ENCODE measurements at places on chromosomes 6 and 20.

DNA sequence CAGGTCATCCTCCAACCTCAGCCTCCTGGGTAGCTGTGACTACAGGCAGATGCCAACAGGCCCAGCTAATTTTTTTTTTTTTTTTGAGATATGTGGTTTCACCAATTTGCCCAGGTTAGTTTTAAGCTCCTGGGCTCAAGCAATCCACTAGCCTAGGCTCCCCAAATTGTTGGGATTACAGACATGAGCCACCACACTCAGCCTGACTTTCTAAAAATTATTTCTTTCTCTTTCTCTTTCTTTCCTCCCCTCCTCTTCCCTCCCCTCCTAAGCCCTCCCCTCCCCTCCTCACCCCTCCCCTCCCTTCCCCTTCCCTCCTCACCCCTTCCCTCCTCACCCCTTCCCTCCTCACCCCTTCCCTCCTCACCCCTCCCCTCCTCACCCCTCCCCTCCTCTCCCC lies 127.3 kb downstream of the BTBD3 start:
- no peak for DNase-seq

DNA sequence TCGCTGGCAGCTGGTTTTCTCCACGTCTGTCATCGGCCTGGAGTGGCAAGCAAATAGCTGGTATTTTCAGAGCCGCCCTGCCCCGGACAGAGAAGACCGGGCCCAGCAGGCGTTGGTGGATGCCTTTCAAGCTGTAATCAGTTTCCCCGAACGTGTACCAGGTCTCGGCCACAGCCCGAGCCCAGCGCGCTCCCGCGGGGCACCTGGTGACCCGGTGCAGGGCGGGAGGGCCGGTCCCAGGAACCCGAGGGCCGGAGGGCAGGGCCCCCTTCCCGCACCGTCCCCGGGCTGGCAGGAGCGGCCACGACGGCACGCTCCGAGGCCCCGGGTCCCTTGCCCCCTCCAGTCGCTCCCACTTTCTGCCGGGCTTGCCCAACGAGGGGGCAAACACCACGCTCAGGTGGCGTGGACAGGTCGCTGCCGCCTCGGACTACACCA lies 348 bp upstream of the PYGB start:
- DNase-seq, result no peak

DNA sequence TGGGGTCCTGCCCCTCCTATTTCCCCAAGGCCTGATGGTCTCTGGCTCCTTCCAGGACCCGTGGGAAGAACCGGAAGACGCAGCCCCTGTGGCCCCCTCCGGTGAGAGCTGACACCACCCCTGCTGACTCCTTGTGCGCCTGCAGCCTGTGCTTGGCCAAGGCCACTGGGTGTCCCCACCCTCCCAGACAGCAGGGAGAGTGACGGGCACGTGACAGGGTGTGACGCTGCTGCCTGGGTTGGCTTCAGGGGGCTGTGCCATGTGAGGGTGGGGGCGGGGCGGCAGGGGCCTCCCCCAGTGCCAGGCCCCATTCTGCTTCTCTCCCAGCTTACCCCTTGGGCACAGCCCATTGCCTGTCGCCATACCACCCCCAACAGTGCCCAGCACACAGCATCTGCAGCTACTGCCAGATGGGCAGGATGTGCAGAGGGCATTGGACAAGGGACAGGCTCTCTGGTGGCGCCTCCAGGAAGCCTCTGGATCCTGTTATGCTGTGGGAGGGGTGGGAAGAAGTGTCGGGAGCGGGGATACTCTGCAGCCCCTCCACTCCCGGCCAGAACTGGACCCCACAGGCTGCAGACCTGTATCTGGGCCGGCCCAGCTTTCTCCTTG lies 2.9 kb downstream of the BIRC7 start:
- DNase-seq, result no peak

DNA sequence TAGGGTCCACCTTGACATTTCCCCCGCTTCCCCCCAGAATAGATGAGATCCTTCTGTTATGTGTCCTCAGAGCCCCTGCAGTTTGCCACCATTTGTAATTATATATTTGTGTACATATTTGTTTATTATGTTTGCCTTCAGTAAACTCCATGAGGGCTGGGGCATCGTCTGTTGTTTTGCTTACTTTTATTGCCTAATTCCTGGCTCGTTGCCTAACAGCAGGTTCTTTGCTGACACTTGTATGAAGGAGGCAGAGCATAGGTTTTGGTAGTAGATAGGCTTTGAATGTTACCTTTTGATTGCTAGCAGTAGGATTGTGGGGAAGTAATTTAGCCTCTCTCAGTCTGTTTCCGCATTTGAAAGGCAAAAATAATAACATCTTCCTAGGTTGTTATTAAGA lies 9.9 kb downstream of the MAP3K4 start:
- DNase-seq, result no peak

DNA sequence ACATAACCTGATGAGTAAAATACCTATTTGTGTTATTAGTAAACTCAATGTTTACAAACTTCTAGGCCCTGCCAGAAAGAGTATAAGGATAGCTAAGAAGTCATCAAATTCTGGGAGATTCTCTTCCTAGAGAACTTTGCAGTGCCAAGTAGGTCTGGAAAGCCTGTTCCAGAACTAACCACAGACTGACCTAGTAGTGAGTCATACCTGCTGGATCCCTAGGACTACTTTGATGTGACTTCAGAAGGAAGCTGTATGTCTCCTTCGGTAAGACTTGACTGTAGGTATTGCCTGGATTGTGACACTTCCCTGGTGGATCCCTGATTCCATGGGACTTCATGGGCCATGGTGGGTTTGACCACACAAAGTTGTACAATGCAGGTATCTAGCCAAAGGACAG lies 131.7 kb downstream of the DNAH8 start:
- DNase-seq, result peak; percentile 21

DNA sequence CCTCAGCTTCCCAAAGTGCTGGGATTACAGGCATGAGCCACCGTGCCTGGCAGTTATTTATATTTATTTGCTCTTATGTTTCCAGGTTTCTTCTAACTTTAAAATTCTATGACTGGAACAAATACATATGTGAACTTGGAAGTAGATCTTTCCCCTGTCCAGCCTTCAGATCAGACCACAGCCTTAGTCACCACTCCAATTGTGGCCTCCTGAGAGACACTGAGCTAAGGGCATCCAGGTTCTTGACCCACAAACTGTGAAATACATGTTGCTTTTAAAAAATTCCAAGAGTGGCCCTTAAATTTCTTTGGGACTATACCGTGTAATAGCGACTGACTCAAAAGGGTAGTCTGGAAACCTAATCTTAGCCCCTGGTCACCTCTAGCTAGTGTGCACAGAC lies 1.5 kb upstream of the ADGRG6 start:
- DNase-seq, result no peak

GRCh38 chr6:68082086-68082485 lies 553.0 kb upstream of the ADGRB3 start:
- no peak for DNase-seq

DNA sequence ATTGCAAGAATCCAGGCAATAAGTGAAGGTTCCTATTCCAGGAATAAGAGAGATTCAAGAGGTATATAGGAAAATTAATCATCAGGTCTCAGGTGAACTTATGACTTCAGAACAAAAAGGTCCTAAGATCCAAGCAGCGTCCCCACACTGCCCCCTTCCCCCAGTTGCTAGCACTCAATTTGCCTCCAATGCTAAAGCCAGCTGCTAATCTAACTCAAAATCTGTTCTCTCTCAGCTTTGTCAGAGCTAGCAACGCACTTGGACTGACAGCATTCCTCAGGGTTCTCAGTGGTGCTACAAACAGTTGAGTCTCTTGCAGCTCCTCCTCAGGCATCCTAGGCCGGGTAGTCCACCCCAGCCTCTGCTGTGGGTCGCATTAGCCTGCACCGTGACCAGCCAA lies 148.3 kb downstream of the RFX6 start:
- DNase-seq, result no peak

DNA sequence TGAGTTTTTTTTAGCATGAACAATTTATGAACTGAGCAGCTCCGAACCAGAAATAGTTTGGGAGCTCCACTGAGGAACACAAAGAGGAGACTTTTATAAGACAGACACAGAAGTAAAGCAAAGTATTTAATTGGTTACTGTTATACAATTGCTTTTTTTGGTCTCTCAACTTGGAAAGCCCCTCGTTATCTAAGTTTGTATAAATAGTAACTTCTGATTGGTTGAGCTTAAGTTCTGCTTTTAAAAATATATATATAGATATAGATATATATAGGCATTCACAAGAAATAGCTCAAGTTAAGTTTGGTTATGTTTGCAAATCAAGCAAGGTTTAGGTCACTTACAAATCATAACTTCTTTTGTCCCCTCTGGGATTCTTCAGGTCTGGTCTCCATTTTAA lies 20.2 kb upstream of the NCR2 start:
- DNase-seq, result no peak

GRCh38 chr20:34776177-34776576 lies 49.3 kb downstream of the NCOA6 start:
- DNase-seq, result no peak

DNA sequence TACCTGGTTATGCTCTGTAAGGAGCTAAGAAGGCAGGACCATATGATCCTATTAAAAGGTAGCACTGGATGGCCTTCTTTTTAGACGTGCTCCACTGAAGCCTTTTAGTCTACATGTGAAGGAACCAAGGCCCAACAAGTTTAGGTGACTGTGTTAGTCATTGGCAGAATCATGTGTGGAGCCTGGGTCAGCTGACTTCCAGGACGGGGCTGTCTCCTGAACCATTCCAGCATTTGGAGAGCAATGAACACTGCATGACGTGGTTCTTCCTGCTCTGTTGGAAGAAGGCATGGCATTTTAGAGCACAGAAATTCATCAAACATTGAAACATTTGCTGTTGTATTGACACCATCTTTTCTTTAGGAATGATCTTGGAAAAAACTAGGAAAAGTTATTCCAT lies 87.8 kb upstream of the TIAM2 start:
- DNase-seq, result peak; percentile 34

- DNase-seq, result peak; percentile 81
Observed at GRCh38 chr20:1894951-1895673, at the start of gene SIRPA. SIRPA (plus strand) TSS chr20:1895407; CDS start chr20:1895448, 41 bp downstream.

DNA sequence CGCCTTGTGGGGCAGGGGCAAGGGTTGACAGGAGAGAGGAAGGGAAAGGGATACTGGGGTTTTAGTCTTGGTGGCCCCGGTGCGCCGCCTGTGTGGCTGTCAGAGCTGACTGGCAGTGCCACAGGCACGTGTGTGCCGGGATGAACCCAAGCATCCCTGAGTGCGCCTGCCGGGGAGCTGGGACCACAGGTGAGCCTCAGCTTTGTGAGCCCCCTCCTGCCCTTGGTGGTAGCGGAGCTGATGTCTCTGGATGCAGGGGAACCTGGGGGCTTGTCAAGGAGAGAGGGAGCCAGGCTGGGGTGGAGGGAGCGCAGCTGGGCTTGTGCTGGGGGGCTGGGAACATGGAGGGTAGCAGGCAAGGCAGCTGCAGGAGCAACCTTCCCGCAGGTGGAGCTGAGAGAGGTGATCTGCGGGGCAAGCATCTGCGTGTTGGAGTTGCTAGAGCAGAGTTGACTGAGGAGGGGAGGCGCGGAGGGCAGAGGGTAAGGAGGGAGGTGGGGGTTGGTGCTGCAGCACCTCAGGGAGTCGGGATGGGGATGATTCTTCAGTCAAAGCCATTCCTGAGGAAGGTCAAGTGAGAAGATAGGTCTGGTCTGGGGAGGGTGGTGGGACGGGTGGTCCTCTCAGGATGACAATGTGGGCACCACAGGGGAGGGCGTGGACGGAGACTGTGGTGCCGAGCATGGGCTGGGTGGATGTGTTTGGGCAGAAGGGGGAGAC lies 28.1 kb downstream of the PYGB start:
- no peak for DNase-seq

DNA sequence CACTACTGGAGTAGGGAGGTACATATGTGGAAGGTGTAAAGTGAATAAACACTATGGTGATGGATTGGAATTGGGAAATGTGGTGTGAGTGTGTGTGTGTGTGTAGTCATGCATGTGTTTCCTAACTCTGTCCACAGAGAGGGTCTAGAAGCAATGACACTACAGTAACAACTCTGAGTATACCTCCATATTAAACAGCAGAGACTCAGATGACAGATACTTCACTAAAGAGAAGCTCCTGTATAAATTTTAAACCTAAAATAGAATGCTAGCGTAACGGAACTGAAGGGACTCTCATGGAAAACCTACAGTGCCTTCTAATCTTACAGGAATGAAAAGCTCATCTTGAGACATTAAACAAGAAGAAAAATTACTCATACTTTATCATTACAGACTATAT lies 150.5 kb downstream of the SLC16A10 start:
- peak; percentile 12 for DNase-seq

DNA sequence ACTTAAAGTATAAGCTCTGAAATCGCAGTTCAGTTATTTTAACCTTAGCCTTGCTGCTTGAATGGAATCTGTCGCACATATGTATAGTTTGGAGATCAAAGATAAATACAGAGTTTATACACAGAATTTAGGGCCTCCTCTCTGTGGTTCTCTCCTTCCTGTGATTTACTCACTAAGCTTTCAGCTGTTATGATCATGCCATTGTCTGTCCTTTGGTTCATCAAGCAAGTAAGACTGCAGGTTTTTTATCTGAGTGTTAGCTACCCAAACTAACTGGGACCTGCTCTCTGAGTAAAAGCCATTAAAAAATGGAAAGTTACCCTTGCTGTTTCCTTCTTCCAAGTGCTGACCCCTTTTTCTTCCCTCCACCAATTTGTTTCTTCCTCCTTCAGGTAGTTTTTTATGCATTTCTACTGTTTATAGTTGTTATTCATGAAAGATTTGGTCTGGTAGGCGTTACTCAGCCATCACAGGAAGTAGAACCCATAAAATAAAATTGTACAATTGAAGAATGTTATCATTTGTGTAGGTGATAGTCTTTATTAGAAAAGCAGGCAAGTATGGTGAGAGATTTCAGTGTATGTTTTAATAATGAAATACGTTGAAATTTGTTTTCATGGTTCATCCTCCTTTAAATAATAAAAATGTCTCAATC lies 33.7 kb upstream of the SUMO4 start:
- DNase-seq, result no peak

DNA sequence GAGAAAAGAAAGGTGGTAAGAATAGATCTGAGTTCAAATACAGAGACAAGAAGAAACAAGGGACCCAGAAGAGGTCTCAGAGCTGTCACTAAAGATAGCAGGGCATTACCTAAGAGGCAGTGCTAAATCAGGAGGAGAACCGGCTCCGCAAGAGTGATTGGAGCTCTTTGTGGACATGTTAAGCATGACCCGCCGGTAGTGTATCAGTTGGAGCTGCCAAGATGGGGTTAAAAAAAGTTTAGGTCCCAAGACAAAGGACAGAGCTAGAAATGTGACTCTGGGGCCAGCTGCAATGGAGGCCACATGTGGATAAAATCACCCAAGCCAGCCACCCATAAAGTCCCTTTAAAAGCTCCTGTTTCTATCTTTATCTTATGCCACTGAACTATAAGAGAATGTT lies 93.4 kb downstream of the MBOAT1 start:
- no peak for DNase-seq

DNA sequence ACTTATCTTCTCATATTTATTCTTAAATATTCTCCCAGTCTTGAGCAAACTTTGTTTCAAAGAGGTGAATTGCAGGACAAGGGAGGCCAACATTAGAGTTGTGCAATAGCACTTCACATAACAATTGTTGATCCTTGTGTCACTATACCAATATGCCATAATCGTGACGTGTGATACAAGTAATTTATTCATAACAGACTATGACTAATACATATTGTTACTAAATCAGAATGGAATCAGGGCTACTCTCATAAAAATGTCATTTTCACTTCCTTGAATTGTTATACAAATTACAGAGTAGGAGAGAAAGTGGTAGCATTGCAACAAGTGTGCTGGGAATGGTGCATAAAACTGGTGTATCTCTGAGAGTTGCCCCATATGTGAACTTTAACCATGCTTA lies 37.2 kb upstream of the PLCB1 start:
- DNase-seq, result peak; percentile 52

GRCh38 chr20:15236812-15237211 lies 899.4 kb upstream of the FLRT3 start:
- peak; percentile 53 for DNase-seq

- DNase-seq, result no peak
Observed at GRCh38 chr6:166955865-166956443, 396 bp downstream of the RNASET2 start.
